C1 segment of cervical spinal cord (tissue), 14 donors: ENCODE measurements at places on chromosomes 16 and 17.
A peak's percentile ranks its signal among the peaks of the same experiment; 100 is the strongest.

DNA sequence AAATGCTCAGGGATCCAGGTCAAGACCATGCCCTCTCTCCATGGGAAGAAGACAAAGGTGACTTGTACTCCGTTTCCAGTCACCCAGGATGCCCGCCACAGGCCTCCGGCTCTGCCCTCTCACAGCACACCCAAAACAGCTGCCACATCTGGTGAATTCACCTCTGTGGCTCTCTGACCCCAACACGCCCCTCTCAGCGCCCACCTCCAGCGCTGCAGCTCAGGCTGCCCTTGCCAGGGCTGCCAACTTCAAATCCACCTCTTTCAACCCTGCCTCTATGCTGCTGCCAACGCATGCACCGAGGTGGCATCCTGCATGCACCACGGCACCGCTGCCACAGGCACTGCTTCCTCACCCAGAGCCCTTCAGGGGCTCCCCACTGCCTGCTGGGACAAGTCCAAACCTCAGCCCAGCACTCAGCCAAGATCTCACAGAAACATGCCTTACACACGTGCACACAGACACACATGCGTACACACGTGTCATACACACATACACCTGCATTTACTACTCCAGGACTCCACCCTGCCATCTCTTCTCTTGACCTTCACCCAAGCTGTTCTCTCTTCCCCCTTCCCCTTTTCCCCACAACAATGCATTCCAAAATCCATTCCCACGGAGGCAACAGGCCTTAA lies 7.5 kb downstream of the HID1 start:
- no peak for DNase-seq

DNA sequence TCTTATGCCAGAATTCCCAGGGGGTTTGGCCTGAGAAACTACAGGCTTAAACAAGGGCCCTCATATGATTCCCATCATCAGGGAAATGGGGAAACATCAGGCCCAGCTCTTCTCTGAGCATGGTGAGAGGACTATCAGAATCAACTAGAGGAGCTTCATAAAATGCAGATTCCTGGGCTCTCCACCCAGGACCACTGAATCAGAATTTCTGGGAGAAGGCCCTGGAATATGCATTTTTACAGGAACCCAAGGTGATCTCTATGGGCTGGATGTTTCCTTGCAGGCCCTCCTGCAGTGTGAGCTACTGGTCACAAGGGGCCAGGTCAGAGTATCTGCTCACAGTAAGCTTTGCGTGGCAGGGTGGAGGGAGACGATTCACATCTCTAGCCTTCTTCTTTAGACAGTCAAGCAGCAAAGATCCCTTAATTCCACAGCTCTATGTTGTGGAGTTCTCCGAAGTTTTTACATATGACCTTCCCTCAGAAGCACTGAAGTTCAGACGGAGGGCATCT lies 38.8 kb upstream of the HOXB13 start:
- no peak for DNase-seq

DNA sequence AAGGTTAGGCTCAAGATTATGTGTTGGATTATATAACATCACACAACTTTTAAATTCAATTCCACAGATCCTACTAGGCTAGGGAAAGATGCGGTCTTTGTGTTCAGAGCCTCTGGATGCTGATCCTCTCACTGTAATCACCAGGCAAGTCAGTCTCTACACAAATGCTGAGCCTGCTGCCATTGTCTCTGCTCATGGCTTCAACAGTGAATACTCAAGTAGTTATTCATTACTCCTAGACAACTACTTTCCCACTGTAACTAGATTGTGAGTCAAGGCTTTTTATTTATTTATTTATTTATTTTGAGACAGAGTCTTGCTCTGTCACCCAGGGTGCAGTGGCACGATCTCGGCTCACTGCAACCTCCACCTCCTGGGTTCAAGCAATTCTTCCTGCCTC lies 15.8 kb upstream of the NDUFAB1 start:
- DNase-seq: no peak

GRCh38 chr17:1078831-1079561 lies 82.1 kb downstream of the TIMM22 start:
- DNase-seq: no peak

- no peak for DNase-seq
Measured at GRCh38 chr16:11354733-11355574, 9.7 kb downstream of the RMI2 start.

DNA sequence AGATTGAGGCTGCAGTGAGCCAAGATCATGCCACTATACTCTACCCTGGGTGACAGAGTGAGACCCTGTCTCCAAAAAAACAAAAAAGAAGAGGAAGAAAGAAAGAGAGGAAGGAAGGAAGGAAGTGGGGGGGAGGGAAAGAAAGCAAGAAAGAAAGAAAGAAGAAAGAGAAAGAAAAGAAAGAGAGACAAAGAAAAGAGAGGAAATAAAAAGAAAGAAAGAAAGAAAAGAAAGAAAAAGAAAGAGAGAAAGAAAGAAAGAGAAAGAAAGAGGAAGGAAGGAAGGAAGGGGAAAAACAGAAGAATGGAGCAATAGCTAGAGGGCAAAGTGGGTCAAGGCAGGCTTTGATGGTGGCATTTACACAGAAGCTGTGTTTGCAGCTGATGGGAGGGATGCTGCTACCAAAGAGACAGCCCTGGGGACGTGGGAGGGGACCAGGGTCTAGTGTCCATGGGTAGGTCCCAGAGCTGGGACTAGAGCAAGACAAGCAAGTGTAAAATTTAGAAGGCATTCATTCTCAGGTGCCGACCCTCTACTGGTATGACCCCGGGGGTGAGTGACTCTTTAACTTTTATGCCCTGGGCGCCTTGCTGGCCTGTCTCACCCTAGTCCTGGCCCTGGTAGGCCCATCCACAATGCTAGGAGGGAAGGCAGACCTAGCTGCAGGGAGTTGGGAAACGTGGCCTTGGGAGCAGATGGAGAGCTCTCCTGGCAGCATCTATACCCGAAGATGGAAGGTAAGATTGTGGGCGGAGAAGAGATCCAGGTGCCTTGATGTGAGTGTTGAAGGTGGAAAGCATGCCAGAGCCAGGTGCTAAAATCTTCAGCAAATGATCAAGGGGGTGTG lies 2.0 kb upstream of the CES3 start:
- no peak for DNase-seq

- no peak for DNase-seq
Measured at GRCh38 chr17:76772842-76773525, 35.1 kb downstream of the MFSD11 start.

GRCh38 chr16:55346475-55346874 lies 22.5 kb downstream of the IRX6 start:
- DNase-seq: no peak

GRCh38 chr16:78695391-78695790 lies 595.9 kb downstream of the WWOX start:
- DNase-seq: no peak

DNA sequence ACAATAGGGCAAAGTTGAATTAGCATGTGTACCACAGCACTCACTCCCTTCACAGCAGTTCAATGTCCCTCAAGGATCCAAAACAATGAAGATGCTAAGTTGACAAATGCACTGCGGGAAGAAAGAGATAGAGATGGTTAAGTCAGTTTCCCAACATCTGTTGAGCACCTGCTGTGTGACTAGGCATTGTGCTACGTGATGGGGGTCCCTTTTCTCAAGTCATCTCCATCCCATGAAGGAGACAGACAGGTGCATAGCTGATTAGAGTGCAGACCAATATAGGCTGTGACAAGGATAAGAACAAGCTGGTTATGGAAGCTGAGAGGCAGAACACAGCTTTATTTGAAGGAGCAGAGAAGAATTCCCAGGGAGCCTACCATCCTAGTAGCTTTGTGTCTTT lies 114.2 kb downstream of the HAPSTR1 start:
- DNase-seq: no peak

DNA sequence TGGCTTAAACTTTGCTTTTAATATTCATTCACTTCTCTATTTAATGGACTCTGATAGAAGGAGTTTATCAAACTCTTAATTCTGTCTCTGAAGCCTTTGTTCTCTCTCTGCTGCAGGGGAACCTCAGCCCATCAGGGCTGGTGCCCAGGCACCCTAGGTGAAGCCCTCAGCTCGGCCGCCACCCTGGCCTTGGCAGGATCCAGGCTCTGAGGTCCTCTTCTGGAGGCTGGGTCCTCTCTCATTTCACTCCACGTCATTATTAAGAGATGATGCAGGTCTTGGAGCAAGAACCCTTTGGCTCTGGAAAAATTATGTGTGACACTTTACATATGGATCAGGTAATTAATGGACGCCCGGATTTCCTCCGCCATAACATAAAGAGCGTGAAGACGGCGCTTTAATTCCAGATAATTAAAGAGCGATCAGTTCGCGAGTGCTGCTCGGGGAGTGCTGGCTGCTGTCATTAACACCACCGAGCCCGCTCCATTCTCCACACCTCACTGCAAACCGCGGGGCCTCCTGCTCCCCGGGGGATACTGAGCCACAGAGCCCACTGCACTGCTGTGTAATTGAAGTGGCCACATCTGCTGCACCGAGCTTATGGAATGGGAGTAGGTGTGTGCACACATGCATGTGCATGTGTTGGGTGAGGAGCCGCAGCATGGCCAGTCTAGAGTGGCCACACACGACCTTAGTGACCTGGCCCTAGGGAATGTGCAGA lies 259.4 kb upstream of the TNRC6C start:
- DNase-seq: no peak

DNA sequence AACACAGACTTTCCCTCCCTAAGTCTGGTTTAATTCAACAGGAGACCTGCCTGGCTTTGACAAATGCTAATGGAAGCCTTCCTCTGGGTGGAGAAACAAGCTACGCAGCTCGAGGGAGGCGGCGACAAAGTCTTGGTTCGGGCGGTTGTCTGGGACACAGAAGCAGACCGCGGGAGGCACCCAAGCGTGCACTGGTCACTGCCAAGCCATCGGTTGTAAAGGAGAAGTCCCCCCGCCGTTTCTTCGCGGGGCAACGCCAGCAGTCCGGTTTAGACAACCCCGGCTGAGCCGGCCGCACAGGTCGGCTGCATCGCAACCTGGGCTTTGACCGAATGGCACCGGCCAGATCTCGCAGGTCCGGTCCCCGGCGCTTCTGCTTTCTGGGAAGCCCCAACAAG lies 586 bp downstream of the GLYR1 start:
- peak; percentile 47 for DNase-seq

DNA sequence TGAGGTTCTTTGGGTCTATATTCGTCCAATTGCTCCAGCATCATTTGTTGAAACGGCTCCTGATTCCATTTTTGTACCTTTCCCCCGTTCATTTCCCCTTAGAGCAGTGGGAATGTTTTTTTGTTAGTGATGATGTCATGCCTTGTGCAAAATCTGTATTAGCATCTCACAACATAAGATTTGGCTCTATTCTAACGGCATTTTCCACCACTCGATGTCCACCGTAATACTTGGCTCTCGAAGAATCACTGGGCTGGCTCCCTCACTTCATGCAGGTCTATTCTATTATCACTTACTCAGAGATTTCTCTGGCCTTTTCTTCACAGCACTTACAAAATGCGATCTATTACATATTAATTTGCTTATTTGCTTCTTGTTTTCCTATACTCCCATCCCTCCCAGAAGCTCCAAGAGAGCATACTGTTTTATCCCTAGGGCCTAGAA lies 571 bp upstream of the NME1 start:
- DNase-seq: no peak

DNA sequence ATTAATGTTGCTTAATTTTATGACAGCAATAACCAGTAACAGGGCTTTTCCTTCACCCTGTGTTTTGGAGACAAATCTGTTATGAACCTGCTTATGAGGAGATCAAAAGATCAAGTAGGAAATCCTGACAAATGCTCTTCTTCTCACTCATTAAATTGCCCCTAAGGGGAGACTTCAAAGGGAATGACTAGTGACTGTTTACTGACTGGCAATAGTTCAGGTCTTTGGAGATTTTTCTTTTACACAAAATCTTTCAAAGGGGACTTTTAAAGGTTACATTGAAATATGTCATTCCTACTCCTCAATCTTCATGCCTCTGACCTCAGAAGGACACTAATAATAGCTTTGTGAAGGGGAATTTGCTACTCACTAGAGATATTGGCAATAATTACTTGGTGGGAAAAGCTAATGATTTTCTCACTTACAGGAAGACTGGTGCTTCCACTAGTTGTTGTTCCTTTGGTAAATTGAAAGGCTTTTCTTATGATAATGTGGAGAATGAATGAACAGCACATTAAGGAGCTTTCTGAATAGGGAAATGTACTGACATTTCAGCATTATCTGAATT lies 292.9 kb upstream of the CA10 start:
- DNase-seq: no peak

DNA sequence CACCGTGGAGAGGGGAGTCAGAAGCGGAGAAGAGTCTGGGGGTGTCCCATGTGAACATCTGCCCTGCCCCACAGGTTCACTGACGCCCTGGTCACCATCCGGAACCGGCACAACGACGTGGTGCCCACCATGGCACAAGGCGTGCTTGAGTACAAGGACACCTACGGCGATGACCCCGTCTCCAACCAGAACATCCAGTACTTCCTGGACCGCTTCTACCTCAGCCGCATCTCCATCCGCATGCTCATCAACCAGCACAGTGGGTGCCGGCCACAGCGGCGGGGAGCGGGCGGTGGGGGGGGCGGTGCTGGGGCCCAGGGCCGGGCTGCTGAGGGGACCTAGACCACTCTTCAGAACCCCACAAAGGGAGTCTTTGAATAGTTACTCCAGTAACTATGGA lies 10.7 kb downstream of the PDK2 start:
- DNase-seq: no peak
